ENCODE measurements at places on chromosomes 5 and 9.

GRCh38 chr5:167905919-167906853 lies 385.3 kb upstream of the WWC1 start:
- DNase-seq, result no peak

DNA sequence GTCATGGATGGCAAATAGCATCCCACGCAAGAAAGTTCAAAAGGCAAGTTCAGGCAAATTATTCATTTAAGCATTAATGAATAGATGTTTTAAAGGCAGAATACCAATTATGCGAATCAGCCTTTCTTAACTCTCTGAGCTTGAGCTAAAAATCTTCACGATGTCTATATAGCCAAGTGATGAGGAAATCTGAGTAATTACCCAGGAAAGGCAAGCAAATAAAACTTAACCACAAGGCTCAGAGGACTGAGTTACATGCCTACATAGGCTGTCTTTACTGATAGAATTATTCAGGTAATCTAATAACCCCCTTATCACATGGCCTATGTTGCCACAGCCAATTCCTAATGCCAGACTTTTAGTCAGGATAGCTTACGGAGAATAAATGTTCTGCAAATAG lies 120.8 kb upstream of the MTAP start:
- no peak for DNase-seq

GRCh38 chr9:127841087-127841835 lies 13.2 kb downstream of the ENG start:
- no peak for DNase-seq

GRCh38 chr5:112257976-112258375 lies 161.1 kb downstream of the EPB41L4A start:
- DNase-seq, result no peak

GRCh38 chr9:77085416-77085815 lies 66.0 kb downstream of the FOXB2 start:
- DNase-seq, result no peak

DNA sequence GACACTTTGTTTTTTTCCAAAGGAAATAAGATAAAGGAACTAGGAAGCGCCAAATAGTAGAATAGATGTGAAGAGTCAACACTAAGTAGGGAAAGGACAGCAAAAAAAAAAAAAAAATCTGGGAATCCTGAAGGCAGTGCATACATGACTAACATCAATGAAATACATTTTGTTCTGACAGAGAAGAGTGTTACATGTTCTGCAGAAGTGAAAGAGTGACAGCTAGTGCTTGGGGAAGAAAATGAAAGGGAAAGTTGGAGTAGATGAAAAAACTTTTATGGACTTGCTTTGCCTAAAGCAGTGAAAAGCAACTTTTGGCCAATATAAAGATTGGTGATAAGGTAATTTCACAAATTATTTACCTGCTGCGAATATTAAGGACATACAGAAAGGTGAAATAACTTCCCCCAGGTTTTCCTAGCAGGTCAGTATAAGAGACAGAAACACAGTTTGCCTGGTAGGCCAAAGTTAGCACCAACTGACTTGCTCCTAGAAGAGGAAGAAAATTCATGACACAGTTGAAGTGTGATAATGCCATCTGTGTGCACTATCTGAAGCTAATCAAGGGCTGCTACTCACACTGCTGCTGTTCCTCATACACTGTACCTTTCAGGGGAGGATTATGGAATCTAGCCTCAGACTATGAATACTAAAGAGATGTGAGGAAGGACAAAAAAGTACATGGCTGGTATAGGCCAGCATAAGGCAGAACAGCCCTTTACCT lies 38.6 kb downstream of the RANBP6 start:
- DNase-seq, result peak; percentile 28

- no peak for DNase-seq
Measured at GRCh38 chr5:64318175-64318574, 152.5 kb downstream of the RNF180 start.

DNA sequence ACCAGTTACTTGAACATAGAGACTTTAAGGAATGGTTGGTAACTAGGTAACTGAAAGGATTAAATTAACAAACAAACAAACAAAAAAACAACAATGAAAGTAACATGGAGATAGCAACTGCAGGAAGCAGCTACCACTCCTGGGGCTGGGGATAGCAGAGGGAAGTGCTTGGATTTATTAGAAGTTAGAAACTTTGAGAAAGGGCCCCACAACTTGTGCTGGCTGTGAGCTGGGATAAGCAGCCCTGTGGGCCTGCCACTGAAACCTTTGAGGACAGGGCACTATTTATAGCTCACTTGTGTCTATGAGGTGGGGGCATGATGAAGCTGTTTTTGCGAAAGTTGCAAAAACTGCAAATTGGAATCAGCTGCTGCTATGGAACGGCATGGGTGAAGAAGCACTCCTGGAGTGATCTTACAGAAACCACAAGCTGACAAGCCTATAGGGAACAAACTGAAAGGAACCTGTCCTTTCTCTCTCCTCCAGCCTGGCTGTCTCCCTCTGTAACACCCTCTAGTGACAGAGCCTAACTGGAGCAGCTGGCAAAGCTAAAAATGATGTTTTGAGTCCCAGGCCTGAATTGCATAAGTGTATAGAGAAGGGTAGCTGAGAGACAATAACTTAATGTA lies 91.4 kb upstream of the RANBP6 start:
- DNase-seq, result peak; percentile 63

DNA sequence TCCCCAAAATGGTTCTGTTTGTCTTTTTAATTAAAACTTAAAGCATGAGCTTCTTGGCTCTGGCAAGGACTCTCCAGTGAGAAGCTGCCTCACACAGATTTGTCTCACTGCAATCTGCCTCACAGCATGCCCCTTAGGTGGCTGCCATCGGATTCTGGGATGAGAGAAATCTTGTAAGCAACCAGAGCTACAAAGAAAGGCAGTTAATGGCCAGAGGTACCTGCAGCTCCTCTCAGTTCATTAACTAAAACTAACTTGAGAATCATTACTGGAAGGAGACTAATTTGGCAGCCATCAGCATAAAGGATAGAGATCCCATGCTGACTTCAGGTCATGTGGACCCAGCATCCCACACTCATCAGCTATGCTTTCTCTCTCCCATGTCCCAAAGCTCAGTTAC lies 220.6 kb upstream of the DMAC1 start:
- DNase-seq, result no peak

All from GM12865 (cell line).